ENCODE measurements at places on chromosomes 2 and 18.

- DNase-seq: no peak
Observed at GRCh38 chr2:29336341-29337241, 221.4 kb downstream of the CLIP4 start.

GRCh38 chr2:188596054-188596453, 304.4 kb downstream of the GULP1 start:
- DNase-seq: no peak

DNA sequence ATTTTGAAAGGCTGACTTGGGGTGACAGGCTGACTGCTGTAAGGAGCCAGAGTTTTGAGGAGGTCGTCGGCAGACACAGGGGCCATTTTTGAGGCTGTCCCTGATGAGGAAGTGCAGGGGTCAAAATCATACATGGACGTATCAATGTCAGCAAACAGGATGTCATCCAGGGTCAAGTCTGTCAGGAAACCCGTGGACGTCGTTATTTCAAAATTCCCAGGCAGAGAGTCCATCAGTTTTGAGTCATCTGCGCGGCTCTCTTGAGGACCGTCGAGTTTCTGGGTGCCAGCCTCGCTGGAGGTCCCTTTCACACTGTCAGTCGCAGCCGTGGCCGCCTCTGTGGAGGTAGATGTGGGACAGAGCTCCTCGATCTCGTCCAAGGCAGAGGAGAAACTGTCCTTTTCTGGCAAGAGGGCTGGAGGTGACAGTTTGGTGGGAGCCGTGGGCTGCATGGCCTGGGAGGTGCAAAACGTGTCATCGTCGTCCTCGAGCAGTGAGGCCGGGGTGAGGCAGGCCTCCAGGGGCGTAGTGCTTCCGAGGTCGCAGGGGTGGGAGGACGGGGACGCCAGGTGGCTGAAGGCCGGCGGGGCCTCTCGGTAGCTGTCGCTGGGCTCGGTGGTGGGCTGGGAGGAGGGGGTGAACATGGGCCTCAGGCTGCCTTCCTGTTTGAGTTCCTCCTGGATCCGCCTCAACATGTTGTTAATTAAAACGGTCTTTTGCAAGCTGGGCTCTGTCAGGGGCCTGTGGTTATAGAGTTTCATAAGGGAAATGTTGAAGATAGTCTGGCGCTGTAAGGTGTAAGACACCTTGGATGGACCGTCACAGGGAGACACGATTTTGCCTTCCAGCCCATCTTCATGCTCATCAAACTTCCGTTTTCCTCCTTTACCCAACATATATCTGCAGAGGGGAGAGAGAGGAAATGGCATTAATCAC, 17.5 kb downstream of the SERTAD2 start:
- no peak for DNase-seq

DNA sequence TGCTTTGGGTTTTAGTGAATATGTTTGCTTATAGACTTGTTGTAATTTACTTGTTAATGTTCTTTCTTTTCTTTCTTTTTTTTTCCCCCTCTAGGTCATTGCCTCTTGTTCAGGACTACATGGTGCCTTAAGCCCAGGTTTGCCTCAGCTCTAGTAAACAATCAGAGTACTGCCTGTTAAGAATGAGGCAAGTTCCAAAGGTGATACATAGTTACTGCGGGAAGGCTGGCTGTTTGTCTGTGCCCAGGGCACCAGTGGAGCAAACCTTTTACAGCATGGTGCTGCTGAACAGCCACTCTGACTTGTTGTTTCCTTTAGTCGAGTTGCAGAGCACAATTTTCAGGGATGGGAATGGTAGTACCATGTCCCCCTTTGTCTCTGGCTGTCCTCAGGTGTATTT, 517.2 kb downstream of the NYAP2 start:
- DNase-seq: no peak

- DNase-seq: no peak
Observed at GRCh38 chr2:7593360-7593759, 676.1 kb downstream of the RNF144A start.

Data from kidney glomerular epithelial cell (primary cell).